ENCODE measurements at places on chromosomes 13 and 19.

- DNase-seq = no peak
These were observed 563 bp upstream of the PDCD5 start for GRCh38 chr19:32580353-32580900.

DNA sequence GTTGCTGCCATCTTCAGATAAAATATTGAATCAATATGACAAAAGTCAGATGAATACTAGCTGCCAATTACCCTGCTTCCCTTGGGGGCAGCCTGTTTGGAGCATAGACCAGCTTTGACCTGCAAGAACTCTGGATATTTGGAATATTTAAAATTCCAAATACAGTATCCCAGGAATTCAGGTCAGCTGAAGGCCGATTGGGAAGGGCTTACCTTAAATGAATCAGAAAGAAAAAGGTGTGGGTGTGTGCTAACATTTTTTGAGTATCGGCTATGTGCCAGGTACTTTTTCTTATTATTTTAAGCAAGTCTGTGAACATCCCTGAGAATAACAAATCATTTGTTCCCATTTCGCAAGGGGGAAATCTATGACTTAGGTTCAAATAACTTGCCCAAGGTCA is 1.8 kb upstream of the RUBCNL start:
- no peak for DNase-seq

DNA sequence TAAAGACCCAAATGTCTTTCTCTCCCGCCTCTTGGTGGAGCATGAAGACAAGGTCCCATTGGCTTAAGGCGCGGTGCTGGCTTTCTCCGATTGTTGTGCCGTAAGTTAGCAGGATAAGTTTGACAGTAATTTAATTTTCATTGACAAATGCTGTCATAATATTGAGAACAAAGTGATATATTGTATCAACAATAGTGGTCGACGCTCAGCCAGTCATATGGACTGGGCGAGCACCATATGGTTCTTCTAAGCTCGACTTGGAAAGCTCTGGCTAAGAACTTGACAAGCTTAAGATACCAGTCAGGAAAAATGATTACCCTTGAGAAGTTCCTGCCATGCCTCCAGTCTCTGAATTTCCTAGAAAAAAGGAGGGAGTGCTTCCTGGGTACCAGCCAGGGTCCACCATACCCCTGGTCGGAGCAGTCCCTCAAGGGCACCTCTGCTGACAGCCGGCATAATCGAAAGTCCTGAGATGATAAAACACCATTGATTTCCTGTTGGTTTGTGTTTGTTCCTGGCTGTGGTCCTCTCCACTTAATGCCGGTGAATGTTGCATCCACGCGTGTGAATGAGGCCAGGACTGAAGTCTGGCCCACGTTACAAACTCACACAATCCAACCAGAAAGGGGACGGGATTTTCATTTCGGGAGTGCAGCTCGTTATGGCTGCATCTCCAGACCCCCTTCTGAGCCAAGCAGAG is 262.1 kb downstream of the ZNF536 start:
- no peak for DNase-seq

DNA sequence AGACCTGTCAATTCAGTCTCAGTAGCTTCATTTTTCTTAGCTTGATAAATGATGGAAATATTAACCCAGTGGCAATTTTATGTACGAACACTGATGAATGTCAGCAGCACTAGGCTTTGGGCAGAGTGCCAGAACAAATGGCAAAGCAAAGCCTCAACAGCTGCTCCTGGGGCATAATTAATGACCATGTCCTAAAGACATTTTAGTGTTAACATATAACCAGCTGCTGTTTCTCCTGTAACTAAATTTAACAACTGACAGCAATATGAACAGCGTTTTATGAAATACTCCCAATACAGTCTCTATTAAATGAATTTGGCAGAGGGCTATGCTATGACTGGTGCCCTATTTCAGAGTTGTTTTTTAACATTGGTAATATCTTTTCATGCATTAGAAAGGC is 47.1 kb downstream of the ZNF568 start:
- DNase-seq = no peak

DNA sequence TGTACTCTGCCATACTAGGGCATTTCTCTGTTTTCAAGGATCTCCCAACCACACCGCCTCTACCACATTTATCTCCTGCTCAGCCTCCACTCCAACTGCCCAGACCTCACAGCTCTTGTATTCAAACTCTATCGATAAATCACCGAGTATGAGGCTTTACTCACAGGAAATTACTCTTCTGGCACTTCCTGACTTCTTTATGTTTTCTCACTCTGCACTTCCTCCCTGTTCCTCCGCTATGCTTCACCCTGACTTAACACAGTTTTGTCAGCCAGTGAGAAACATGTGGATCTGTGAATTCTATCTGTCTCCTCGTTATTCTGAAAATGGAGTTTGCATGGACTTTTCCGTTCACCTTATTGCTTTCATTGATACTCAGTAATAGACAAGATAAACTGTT is 2.6 kb upstream of the CARD8 start:
- no peak for DNase-seq

- no peak for DNase-seq
These were observed 855.7 kb downstream of the SLITRK5 start for GRCh38 chr13:88526853-88527215.

GRCh38 chr19:1318678-1319471 is 33.2 kb downstream of the EFNA2 start:
- DNase-seq = no peak

All from smooth muscle cell of the brain vasculature (primary cell).